Globus pallidus (tissue), 1 donor: ENCODE measurements at places on chromosomes 7 and 10.

DNA sequence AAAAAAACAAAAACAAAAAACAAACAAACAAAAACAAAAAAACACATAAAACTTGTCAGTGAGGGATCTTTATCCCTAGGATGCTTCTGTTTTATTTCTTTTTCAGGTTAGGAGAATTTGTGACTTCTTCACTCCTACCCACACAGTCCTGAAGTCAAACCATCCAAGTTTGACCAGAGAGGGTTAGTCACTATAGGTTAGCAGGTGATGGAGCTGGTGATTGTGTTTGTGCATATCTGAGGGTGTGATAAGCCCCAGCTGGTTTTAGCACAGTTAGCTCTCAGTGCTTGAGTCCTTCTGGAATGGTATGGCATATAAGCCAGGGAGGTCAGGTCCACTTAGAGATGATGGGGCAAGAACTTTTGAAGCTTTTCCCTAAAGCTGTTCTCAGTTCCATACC, 11.8 kb upstream of the IKZF1 start:
- DNase-seq, result no peak

- DNase-seq, result no peak
These were observed at the start of gene SOSTDC1 for GRCh38 chr7:16465469-16466361. SOSTDC1 (minus strand) TSS chr7:16465738; CDS start chr7:16465668, 70 bp downstream.

GRCh38 chr10:31927565-31927883, 1.1 kb downstream of the ARHGAP12 start:
- no peak for DNase-seq

- DNase-seq, result no peak
These were observed 341.6 kb upstream of the MEOX2 start for GRCh38 chr7:16028103-16028502.

DNA sequence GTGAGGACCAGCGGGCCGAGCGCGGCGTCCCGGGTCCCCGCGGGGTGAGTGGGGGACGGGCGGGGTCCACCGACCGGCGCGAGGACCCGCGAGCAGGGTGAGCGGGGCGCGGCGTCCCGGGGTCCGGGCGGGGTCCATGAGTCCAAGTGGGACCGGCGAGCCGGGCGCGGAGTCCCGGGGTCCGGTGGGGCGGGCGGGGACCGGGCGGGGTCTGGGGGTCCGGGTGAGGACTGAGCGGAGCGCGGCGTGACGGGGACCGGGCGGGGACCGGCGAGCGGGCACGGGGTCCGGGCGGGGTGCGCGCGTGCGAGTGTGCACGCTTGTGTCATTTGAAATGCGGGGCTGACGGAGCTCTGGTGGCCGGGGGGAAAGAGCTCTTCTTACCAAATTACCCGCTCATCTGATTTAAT, 765 bp downstream of the CELF2 start:
- no peak for DNase-seq
